ENCODE measurements at places on chromosomes 5 and 9.
A peak's percentile ranks its signal among the peaks of the same experiment; 100 is the strongest.

DNA sequence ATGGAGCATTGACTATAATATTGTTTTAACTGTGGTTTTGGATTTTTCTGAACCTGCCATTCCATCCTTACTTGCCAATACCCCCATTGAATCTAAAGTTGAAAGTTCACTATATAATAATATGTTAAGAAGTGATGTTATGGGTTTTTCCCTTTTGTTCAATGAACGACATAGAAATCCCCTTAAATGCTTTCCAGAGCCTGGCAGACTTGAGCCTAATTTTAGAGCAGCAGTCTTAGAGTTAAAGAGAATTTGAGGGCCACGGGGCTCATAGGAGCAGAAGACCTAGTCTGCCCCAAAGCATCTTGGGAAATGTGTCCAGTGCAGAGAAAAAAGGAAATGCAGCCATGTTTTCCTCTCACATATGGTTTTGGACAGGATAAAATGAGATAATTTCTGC lies 146.1 kb upstream of the SLC44A1 start:
- no peak for DNase-seq

- DNase-seq, result no peak
Observed at GRCh38 chr5:162026803-162027202, 40.8 kb upstream of the GABRG2 start.

DNA sequence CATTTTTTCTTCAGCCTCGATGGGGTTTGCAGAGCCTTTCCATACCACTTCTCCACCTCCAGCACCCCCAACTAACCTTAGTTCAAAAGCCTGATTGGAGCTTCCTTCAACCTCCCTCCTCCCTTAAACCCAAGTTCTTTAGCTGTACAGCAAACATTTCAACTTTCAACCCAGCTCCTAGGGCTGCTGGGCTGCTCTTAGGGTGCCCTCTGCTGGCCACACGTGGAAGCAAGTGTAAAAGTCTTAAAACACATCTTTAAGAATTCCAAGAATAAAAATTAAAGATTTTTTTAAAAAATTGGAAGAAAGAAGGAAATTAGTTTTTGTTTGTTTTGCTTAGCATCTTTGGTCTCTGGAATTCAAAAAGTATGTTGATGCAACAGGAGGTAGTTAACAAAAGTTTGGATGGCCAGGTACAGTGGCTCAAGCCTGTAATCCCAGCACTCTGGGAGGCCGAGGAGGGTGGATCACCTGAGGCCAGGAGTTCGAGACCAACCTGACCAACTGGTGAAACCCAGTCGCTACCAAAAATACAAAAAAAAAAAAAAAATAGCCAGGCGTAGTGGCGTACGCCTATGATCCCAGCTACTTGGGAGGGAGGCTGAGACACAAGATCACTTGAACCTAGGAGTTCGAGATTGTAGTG lies 15.5 kb upstream of the HSD17B3 start:
- no peak for DNase-seq

DNA sequence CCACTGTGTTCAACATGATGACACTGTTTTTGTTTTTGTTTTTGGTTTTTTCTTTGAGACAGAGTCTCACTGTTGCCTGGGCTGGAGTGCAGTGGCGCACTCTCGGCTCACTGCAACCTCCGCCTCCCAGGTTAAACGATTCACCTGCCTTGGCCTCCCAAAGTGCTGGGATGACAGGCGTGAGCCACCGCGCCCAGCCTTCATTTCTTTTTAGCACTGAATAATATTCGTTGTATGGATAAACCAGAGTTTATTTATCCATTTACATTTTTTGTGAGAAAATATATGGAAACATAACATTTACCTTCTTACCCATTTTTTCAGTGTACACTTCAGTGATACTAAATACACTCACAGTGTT lies 4.2 kb downstream of the CARD19 start:
- peak; percentile 19 for DNase-seq

DNA sequence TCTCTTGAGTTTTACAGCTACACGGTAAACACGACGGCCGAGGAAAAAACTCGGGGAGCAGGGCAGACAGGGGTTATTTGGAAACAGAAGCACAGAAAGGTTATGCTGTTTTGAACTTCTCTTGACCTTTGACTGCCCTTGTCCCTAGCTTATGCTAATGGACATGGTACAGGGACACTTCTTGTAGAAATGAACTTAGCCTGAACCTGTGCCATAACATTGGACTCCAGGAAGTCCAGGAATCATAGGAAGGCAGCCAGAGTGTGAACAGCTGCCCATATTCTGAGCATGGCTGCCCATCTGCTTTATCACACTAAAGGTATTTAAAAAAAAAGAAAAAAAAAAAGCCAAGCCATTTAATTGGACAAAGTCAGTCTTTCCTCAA lies 46.1 kb downstream of the NR6A1 start:
- DNase-seq, result no peak

DNA sequence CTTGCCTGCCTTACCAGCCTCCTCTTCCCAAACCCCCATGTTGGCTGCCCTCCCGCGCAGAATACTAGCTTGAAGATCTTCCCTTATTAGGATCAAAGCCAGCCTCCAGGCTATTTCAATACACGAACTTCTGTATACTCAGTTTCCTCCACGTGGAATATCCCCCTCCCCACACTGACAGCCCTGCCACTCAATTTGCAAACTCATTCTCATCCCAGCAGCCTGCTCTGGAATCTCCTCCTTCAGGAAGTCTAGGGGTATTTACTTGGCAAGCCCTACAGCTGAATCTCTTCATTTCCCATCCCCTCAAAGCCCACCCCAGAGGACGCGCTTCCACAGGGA lies 157.0 kb upstream of the SMIM23 start:
- no peak for DNase-seq

DNA sequence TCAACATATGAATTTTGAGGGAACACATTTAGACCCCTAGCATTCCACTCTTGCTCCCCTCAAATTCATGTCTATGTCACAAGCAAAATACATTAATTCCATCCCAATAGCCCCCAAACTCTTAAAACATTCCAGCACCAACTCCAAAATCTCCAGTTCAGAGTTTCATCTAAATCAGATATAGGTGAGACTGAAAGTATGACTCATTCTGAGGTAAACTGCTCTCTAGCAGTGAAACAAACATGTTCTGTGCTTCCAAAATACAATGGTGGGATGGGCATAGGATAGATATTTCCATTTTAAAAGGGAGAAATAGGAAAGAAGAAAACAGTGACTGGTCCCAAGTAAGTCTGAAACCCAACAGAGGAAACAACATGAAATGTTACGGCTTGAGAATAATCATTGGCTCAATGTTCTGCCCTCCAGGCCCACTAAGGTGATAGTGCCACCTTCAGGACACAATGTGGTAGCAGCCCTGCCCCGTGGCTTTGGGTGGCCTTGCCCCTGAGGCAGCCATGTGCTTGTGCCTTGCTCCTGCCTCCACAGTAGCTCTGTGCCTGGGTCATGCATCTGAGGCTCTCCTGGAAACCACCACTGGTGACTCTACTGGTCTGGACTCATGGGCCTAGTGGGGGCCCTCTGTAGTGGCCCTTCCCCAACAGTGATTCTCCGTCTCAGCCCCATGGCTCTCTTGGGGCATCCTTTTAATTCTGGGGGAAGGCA lies 36.4 kb upstream of the IPPK start:
- no peak for DNase-seq

GRCh38 chr5:35294976-35295375 lies 64.7 kb upstream of the PRLR start:
- no peak for DNase-seq

DNA sequence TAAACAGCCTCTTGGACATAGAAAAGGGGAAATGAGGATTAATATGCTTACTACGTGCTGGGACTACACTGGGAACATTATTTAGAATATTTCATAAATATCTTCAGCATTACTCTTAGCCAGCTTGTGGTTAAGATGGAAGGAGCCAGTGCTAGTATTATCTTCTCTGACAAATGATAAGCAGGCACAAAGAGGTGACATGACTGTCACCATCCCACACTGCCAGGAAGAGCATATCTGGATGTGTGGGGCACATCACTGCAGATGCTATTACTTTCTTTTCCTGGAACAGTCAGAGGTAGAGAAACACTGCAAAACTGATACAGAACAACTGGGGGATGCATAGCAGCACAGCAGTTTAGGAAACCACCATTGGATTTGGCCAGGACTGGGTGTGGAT lies 281.0 kb upstream of the TNC start:
- no peak for DNase-seq

All from RWPE2 (cell line).